ENCODE measurements at places on chromosomes 12 and 14.
A peak's percentile ranks its signal among the peaks of the same experiment; 100 is the strongest.

DNA sequence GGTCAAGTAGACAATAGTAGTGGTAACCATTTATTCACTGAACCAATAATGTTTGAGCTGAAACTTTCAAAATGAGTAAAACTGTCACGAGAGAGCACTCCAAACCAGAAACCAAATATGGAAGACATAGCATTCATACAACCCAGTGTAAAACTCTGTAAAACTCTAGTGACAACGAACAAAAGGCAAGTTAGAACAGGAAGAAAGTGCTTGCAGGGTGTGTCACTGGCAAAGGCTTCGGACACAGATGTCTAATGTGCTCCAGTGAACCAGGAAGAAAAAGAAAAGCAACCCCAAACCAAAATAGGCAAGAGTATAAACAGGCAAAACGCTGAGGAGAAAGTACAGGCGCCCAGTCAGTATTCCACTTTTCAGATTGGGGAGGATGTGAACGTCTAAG is 79.3 kb upstream of the FZD10 start:
- DNase-seq, result no peak

- no peak for DNase-seq
Observed at GRCh38 chr12:66726556-66726955, 47.7 kb upstream of the GRIP1 start.

DNA sequence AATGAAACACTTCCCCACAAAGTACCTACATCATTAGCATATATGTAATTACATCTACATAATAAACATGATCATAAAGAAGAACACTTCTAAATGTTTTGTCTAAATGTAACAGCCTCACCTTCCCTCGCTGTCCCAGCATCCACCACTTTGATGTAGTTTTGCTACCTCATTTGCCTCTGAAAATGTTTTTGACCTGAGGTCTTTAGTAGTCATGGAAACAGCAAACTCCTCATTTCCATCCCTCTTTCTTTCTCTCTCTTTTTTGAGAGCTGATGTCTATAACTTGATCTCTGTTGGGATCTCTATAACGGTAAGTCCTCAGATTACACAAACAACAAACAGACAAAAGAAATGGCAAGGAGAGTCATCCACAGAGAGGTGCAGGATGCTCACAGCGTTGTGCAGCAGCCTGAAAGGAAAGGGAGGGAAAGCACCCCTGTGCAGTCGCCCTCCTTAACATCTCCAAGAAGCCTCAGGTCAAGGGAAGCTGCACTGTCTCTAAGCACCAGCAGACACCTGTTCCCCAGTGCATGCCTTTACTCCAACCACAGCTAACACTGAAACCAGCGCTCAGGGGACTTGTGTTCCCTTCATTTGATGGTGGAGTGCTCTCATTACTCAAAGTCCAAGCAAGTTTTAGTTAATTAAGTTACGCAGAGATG is 268.7 kb downstream of the TMEM132D start:
- no peak for DNase-seq

- DNase-seq, result peak; percentile 20
Observed at GRCh38 chr12:70049596-70050360, 193.5 kb upstream of the CNOT2 start.

DNA sequence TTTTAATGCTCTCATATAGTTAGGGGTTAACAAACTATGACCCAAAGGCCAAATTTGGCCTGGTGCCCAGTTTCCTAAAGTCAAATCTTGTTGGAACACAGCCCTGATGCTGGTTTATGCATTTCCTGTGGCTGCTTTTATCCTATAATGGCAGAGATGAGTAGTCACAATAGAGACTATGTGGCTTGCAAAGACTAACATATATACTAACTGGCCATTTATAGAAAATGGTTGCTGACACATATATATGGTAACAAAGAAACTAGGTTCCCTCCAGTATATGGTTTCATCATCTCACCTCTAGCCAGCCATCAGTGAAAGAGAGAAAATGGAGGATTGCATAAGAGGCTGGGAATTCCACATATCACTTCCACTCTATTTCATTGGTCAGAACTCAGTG is 10.8 kb downstream of the NAV3 start:
- no peak for DNase-seq

GRCh38 chr14:51445001-51445390 is 204.9 kb downstream of the TMX1 start:
- DNase-seq, result no peak

DNA sequence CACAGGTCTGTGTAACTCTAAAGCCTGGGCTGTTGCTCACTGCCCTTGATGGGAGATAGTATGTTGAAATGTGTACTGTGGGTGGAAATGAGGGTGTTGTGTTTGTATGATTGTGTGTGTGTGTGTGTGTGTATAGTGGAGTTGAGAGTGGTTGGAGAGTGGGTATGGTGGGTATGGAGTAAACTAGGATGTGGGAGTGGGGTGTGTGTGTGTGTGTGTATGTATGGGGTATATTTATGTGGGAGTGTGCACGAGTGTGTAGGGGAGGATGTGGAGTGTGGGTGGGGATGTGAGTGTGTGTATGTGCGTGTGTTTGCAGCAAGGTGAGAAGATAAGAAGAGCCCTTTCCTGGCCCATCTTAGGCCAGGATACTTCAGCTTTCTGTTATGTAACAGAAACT is 22.3 kb downstream of the RPH3A start:
- no peak for DNase-seq

- DNase-seq, result no peak
Observed at GRCh38 chr12:20624718-20625117, 70.4 kb upstream of the SLCO1C1 start.

DNA sequence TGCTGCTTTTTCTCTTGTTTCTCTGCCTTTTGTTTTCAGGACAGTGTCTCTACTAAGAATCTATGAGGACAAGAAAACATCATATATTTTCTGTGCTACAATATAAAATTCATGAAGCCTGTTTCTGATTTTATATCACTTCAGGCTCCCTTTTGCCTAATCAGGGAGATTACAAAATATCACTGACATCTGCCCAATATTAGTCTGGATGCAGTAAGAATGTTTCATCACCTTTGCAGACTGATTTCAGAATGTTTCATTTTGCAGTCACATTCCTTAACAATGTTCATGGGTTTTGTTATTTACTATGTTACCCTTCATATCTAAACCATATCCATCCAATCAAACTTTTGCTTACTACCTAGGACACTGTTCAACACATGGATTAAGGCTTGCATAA is 491 bp upstream of the CLEC6A start:
- DNase-seq, result no peak

DNA sequence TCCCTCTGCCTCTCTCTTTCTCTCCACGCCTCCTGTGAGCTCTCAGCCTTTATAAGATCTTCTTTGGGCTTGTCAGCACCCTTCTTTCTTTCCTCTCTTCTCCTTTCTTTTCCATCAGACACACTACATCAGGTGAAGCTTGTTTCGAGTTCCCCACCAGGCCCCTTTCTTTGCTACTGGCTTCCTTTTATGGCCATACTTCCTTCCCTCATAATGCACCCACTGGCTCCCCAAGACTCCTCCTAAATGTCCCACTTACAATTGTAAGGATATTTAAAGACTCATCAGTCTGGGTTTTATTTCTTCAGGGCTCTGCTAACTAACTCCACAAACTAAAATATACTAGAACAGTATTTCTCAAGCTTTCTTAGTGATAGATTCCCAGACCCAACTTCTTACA is 3.5 kb upstream of the RNU6-8 start:
- DNase-seq, result no peak

DNA sequence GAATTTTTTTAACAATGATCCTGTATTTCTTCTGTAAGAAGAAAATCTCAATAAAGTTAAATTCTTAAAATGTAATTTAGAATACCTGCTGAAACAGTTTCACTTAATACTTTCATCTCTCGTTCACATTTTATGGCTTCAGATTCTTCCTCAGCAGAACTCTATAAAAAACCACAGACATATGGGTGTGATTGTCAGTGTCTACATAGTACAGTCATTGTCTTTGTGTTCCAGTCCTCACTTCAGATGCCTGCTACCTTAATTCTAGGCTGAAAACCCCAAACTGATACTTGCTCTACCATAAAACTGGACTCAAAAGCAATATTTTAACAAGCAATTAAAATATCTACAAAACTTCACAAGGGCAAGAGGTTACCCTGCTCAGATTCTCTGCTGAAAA is 71.8 kb downstream of the DNAI7 start:
- DNase-seq, result no peak

DNA sequence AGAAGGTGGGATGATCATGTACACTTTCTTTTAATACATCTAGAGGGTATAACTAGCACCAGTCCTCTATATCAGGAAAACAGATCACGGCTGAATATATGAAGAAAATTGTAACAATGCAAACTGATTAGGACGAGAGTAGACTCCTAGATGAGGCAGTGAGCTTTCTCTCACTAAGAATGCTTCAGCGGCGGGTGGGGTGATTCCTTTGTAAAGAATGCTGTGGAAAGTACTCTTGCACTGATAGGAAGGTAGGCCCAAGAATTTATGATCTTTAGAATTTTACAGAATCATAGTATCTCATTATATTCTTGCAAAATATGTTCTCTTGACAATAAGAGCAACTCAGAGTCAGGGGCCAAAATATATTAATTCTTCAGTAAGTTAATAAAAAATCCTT is 133.0 kb downstream of the LMNTD1 start:
- no peak for DNase-seq

- DNase-seq, result no peak
Observed at GRCh38 chr14:104290756-104291122, 152.4 kb downstream of the KIF26A start.

- no peak for DNase-seq
Observed at GRCh38 chr14:90831821-90832220, 15.6 kb upstream of the TTC7B start.

DNA sequence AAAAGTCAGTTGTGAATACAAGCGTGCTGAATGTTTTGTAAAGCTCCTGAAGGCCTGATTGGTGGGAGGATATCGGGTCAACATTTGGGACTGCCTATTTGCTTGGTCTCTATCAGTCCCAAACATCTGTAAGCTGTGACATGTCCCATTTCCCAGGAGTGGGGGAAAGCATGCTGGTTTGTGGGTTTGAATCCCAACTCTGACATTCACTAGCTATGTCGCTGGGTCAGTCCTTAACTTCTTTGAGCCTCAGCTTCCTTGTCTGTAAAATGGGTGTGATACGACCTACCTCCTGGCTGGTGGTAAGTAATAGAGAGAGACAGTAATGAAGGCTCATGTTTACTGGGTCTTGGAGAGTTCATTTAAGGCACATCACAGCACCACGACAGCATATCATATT is 136.7 kb downstream of the CHST11 start:
- DNase-seq, result no peak

DNA sequence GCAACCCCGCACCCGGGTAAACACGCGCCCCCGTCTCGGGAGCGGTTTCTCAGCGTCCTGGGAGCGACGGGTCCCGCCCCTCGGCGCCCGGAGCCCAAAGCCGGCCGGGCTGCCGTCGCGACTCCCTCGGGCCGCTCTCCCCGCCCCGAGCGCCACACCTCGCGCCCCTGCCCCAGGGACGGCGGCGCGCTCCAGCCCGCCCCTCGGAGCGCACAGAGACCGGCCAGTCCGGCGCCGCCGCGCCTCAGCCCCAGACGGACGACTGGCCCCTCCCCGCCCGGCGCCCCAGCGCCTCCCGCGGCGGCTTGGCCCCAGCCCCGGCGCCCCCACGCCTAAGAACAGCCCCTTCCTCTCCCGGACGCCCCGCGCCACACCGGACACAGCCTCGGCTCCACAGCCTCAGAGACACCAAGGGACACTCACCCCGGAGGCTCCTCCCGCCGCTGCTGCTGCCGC is 411 bp downstream of the BTBD7 start:
- peak; percentile 0 for DNase-seq

Data from stimulated activated CD8-positive, alpha-beta memory T cell treated with anti-CD3 and anti-CD28 coated beads, Interleukin-7, amount 100 ng/mL, for 1 hour (primary cell).